K562 (cell line): ENCODE measurements at places on chromosomes 6 and 20. TPM values are rescaled to one million over a fixed set of nuclear protein-coding genes. Genes with fewer than 3 reads are reported as not detected.

GRCh38 chr6:8494730-8495129 is 59.4 kb upstream of the SLC35B3 start:
- H3K27ac ChIP-seq = no peak overlapping the region
- H3K27me3 ChIP-seq = no peaks in the 10 kb centered on the region
- no peak for DNase-seq

- no peak overlapping the region for H3K4me3 ChIP-seq
- peaks cover 41% of the 10 kb centered on the region for H3K36me3 ChIP-seq
- DNase-seq = no peak
- H3K4me1 ChIP-seq = no peaks in the 10 kb centered on the region
- no peaks in the 10 kb centered on the region for H3K27me3 ChIP-seq
- H3K27ac ChIP-seq = no peak overlapping the region
These were observed 52.9 kb downstream of the FBXL4 start for GRCh38 chr6:98894810-98895209.

DNA sequence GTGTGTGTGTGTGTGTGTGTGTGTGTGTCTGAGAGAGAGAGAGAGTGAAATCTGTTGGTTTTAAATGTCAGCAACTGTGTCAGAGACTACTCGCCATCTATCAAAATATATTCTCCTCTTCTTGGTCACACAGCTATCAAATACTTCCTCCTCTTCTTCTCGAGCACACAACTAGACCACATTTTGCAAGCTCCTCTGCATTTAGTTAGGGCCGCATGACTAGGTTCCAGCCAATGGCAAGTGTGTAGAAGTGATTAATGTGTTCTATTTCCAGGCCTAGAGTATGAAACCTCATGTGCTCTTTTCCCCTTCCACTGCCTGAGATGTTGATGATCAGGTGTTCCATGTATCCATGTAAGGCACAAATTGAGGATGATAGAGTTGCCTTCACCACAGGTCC is 278.5 kb upstream of the MARCKS start:
- H3K4me1 ChIP-seq = no peaks in the 10 kb centered on the region
- H3K27ac ChIP-seq = no peak overlapping the region
- H3K36me3 ChIP-seq = no peaks in the 10 kb centered on the region
- no peak overlapping the region for H3K4me3 ChIP-seq

- no peaks in the 10 kb centered on the region for H3K27me3 ChIP-seq
- no peaks in the 10 kb centered on the region for H3K36me3 ChIP-seq
- no peak for DNase-seq
- no peak overlapping the region for H3K4me3 ChIP-seq
- H3K27ac ChIP-seq = no peak overlapping the region
These were observed 9.4 kb upstream of the DSTN start for GRCh38 chr20:17560344-17561074.

- no peaks in the 10 kb centered on the region for H3K27me3 ChIP-seq
- no peak overlapping the region for H3K27ac ChIP-seq
- 0 out of 3 replicates have a peak, but pooled peaks cover 3% of the 10 kb centered on the region for H3K36me3 ChIP-seq
- H3K4me1 ChIP-seq = 0 out of 3 replicates have a peak, but pooled peaks cover 2% of the 10 kb centered on the region
- no peak overlapping the region for H3K4me3 ChIP-seq
These were observed 200.3 kb downstream of the RNGTT start for GRCh38 chr6:88763160-88763559.

- H3K4me3 ChIP-seq = no peak overlapping the region
- H3K36me3 ChIP-seq = no peaks in the 10 kb centered on the region
- peaks cover 25% of the 10 kb centered on the region; the same call in 1 of the 2 replicates for H3K4me1 ChIP-seq
- H3K27ac ChIP-seq = no peak overlapping the region
These were observed 22.2 kb downstream of the PSMG4 start for GRCh38 chr6:3280866-3281465.

GRCh38 chr6:47743744-47744143 is 38.1 kb upstream of the OPN5 start:
- H3K36me3 ChIP-seq = no peaks in the 10 kb centered on the region
- no peak for DNase-seq
- no peaks in the 10 kb centered on the region for H3K4me1 ChIP-seq
- no peak overlapping the region for H3K4me3 ChIP-seq

DNA sequence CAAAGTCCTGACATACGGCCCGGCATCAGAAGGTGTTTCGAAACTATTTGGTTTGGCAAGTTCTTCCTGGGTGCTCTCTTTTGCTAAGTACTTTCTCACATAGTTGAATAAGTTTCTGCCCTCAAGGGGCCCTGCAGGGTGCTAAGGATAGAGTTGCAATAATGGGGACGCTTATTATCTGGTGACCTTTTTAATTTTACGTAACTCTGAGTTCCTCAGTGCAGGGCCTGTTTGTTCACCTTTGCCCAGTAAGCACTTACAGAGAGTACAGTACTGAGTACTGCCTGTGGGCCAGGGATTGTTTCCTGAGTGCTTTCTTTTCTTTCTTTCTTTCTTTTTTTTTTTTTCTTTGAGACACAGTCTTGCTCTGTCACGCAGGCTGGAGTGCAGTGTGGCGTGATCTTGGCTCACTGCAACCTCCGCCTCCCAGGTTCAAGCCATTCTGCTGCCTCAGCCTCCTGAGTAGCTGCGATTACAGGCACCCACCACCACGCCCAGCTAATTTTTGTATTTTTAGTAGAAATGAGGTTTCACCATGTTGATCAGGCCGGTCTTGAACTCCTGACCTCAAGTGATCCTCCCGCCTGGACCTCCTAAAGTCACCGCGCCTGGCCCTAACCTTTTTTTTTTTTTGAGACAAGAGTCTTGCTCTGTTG is 4.5 kb upstream of the PXMP4 start:
- no peak overlapping the region for H3K4me3 ChIP-seq
- no peak overlapping the region for H3K27ac ChIP-seq
- H3K27me3 ChIP-seq = no peaks in the 10 kb centered on the region
- no peaks in the 10 kb centered on the region for H3K36me3 ChIP-seq
- H3K4me1 ChIP-seq = peaks cover under 1% of the 10 kb centered on the region; the same call in 1 of the 3 replicates
- no peak for DNase-seq

DNA sequence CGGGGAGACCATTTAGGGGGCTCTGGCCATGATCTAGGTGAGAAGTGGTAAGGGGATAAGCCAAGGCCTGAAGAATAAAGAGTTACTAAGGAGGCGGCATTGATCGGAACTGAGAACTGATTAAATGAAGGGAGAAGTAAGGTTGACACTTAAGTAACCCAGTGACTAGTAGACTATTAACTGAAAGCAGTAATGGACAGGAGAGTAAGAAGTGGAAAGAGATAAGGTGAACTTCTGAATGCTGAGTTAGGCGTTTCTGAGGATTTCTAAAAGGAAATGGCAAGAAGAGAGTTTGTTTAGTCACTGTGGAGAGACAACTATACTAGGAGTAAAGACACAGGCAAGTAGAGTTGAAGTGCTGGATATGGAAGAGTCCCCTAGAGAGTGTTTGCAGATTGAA is 1.9 kb downstream of the ABCF1 start:
- peak overlapping the region; percentile 67; the same call in 1 of the 2 replicates for H3K4me3 ChIP-seq
- H3K27ac ChIP-seq = peak overlapping the region; percentile 35; the same call in 2 of the 3 replicates
- no peaks in the 10 kb centered on the region for H3K27me3 ChIP-seq
- H3K4me1 ChIP-seq = peaks cover 22% of the 10 kb centered on the region

GRCh38 chr6:110890288-110890687 is 15.7 kb downstream of the AMD1 start:
- H3K4me3 ChIP-seq = no peak overlapping the region
- no peak for DNase-seq
- no peaks in the 10 kb centered on the region for H3K27me3 ChIP-seq
- H3K4me1 ChIP-seq = no peaks in the 10 kb centered on the region; the same call in 2 of the 3 replicates
- no peak overlapping the region for H3K27ac ChIP-seq
- H3K36me3 ChIP-seq = peaks cover 89% of the 10 kb centered on the region

DNA sequence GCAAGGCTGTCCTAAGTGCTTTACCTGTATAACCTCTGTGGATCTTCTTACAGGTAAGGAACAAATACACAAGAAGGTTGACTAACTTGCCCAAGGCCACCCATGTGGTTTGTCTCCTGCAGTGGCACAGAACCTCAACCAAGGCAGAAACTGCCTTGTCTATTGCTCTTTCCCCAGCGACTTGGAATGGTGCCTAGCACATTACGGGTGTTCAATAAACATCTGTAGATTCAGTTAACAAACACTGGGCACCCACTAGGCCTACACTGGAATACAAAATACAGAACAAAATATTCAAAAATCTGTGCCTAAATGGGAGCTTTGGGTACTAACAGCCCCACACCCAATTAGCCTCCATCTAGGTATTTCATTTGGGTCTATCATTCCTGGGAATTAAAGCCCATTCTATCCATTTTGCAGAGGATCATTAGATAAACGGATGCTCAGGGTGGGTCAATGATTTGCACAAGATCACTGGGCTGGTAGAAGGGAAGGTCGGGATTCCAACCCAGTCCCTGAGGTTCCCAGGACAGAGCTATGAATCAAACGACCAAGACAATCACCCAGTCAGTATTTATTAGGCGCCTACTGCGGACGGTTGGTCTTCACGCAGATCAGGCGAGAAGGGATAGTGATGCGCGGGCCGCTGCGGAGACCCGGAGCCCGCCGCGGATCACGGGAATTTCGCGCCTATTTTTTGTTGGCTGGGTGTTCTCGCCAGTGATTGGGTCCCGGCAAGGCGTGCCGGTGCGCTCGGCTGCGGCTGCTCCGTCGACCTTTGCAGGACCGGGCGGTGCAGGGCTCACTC is at the start of gene STK35:
Gene STK35 (plus strand): TSS at position 771 of the 808 bp plus-strand sequence. CDS start 55 bp downstream, outside the sequence.
- peaks cover 10% of the 10 kb centered on the region; the same call in 1 of the 3 replicates for H3K4me1 ChIP-seq
- no peak for DNase-seq
- peak within 1 kb of the TSS; percentile 85 for H3K4me3 ChIP-seq
- H3K36me3 ChIP-seq = peaks cover 21% of the 10 kb centered on the region; the same call in 2 of the 3 replicates
- peak within 1 kb of the TSS; percentile 100 for H3K27ac ChIP-seq

- H3K27me3 ChIP-seq = no peaks in the 10 kb centered on the region
- peaks cover 32% of the 10 kb centered on the region for H3K36me3 ChIP-seq
- peak; percentile 54 for DNase-seq
- peak overlapping the region; percentile 97 for H3K27ac ChIP-seq
These were observed 1.7 kb downstream of the LOC128125822 start for GRCh38 chr6:63573899-63574553.

DNA sequence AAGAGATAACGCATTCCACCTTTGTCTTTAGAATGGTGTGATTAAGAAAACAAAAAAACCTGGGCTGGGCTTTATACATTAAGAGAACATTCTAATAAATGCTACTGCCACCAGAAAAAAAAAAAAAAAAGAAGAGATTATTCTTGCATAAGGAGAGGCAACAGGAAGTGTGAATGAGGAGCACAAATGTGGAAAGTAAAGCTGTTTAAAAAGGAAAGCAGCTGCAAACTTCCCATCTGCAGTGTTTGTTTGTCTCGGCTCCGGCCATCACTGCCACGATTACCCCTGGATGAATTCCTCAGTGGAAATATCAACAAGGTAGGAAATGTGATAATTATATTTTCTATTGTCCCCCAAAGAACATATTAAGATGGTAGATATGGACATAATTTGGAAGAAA is 223.9 kb downstream of the PHF3 start:
- no peak for DNase-seq
- no peak overlapping the region for H3K4me3 ChIP-seq
- no peaks in the 10 kb centered on the region for H3K27me3 ChIP-seq
- H3K4me1 ChIP-seq = no peaks in the 10 kb centered on the region

- peaks cover 9% of the 10 kb centered on the region; the same call in 2 of the 3 replicates for H3K36me3 ChIP-seq
- H3K4me1 ChIP-seq = peaks cover 2% of the 10 kb centered on the region
- DNase-seq = no peak
- no peak overlapping the region for H3K4me3 ChIP-seq
- H3K27ac ChIP-seq = no peak overlapping the region
These were observed 43.3 kb downstream of the NUDT3 start for GRCh38 chr6:34349211-34349610.

GRCh38 chr6:17021539-17021889 is 80.3 kb upstream of the STMND1 start:
- no peak overlapping the region for H3K27ac ChIP-seq
- no peak overlapping the region for H3K4me3 ChIP-seq

GRCh38 chr20:1555952-1556351 is 1.6 kb downstream of the SIRPD start:
- no peaks in the 10 kb centered on the region for H3K4me1 ChIP-seq
- no peaks in the 10 kb centered on the region for H3K27me3 ChIP-seq
- no peak for DNase-seq
- H3K27ac ChIP-seq = no peak overlapping the region

- H3K36me3 ChIP-seq = peaks cover 47% of the 10 kb centered on the region; the same call in 2 of the 3 replicates
- no peaks in the 10 kb centered on the region for H3K27me3 ChIP-seq
- DNase-seq = peak; percentile 59
- peaks cover 28% of the 10 kb centered on the region for H3K4me1 ChIP-seq
- peak overlapping the region; percentile 82; the same call in 1 of the 2 replicates for H3K4me3 ChIP-seq
These were observed 2.0 kb downstream of the ZNF335 start for GRCh38 chr20:45969712-45970634.

- no peak overlapping the region for H3K4me3 ChIP-seq
- DNase-seq = no peak
- no peaks in the 10 kb centered on the region for H3K27me3 ChIP-seq
- H3K36me3 ChIP-seq = no peaks in the 10 kb centered on the region
- H3K27ac ChIP-seq = no peak overlapping the region
- H3K4me1 ChIP-seq = no peaks in the 10 kb centered on the region
These were observed 505.0 kb upstream of the SLC35B3 start for GRCh38 chr6:8940356-8940755.

GRCh38 chr20:2314759-2315439 is 19.1 kb downstream of the TGM3 start:
- H3K27ac ChIP-seq = peak overlapping the region; percentile 92
- H3K4me3 ChIP-seq = no peak overlapping the region
- DNase-seq = peak; percentile 83
- H3K27me3 ChIP-seq = no peaks in the 10 kb centered on the region
- peaks cover 32% of the 10 kb centered on the region for H3K4me1 ChIP-seq

DNA sequence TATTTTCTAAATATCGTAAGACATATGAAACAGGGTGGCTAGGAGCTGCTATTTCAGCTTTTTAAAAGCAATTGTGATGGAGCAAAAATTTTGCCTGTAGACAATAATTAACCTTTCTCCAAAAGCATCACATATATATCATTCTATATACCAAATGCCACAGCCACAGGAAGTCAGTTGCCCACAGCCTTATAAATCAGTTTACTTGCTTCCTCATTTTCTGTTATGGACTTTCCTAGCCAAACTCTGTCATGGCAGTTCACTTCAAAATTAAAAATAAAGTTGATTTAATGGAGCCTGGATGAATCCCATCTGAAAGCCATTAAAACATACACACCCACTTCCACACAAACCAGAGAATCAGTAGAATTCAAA is 93.4 kb upstream of the NHSL1 start:
- H3K27ac ChIP-seq = no peak overlapping the region
- DNase-seq = no peak
- H3K27me3 ChIP-seq = peaks cover 50% of the 10 kb centered on the region
- no peak overlapping the region for H3K4me3 ChIP-seq
- H3K4me1 ChIP-seq = no peaks in the 10 kb centered on the region
- H3K36me3 ChIP-seq = no peaks in the 10 kb centered on the region

GRCh38 chr20:41344477-41344876 is 3.9 kb downstream of the LPIN3 start:
- no peak for DNase-seq
- 0 out of 3 replicates have a peak, but pooled peaks cover 2% of the 10 kb centered on the region for H3K36me3 ChIP-seq
- no peak overlapping the region for H3K4me3 ChIP-seq
- H3K4me1 ChIP-seq = peaks cover 7% of the 10 kb centered on the region; the same call in 2 of the 3 replicates
- H3K27me3 ChIP-seq = no peaks in the 10 kb centered on the region

Gene ASCC3
- 41.2 and 44.0 TPM in 2 replicates for total RNA-seq

Gene VWA7
- total RNA-seq = 1.8 and 2.9 TPM in 2 replicates

Gene HLA-DOB
- total RNA-seq = 1.3 and 2.5 TPM in 2 replicates

Gene ZNF391
- total RNA-seq = 5.7 and 5.8 TPM in 2 replicates

Gene SPTLC3
- not detected in 2 replicates for total RNA-seq

Gene DNMT3B
- 69.5 and 74.8 TPM in 2 replicates for total RNA-seq

Gene CBFA2T2
- 8.6 and 9.7 TPM in 2 replicates for total RNA-seq
